SK-N-SH (cell line): ENCODE measurements at places on chromosomes 5 and 9.
A peak's percentile ranks its signal among the peaks of the same experiment; 100 is the strongest.

DNA sequence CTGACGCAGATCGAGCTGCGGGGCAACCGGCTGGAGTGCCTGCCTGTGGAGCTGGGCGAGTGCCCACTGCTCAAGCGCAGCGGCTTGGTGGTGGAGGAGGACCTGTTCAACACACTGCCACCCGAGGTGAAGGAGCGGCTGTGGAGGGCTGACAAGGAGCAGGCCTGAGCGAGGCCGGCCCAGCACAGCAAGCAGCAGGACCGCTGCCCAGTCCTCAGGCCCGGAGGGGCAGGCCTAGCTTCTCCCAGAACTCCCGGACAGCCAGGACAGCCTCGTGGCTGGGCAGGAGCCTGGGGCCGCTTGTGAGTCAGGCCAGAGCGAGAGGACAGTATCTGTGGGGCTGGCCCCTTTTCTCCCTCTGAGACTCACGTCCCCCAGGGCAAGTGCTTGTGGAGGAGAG, 4.6 kb upstream of the PHYHD1 start:
- DNase-seq: no peak

- DNase-seq: no peak
Observed at GRCh38 chr9:133854765-133855164, 116.6 kb upstream of the SARDH start.

GRCh38 chr9:6845880-6846279, 88.1 kb downstream of the KDM4C start:
- DNase-seq: peak; percentile 39

DNA sequence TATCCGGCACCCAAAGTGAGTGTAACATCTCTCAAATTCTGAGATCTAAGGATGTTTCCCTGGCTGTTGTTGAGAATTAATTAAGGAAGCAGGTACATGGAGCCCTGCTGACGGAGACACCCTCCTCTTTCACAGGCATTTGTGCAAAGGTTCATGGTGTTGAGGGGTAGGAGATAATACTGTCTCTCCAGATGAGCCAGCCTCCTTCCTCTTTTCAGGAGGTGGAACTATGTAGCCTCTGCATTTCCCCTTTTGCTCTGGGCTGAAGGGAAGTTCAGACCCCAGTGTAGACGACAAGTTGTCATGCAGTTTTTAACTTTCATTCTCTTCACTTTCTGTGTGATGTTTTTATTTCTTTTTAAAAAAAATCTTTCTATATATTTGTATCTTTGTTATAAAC, 107.5 kb downstream of the GALNT10 start:
- no peak for DNase-seq

DNA sequence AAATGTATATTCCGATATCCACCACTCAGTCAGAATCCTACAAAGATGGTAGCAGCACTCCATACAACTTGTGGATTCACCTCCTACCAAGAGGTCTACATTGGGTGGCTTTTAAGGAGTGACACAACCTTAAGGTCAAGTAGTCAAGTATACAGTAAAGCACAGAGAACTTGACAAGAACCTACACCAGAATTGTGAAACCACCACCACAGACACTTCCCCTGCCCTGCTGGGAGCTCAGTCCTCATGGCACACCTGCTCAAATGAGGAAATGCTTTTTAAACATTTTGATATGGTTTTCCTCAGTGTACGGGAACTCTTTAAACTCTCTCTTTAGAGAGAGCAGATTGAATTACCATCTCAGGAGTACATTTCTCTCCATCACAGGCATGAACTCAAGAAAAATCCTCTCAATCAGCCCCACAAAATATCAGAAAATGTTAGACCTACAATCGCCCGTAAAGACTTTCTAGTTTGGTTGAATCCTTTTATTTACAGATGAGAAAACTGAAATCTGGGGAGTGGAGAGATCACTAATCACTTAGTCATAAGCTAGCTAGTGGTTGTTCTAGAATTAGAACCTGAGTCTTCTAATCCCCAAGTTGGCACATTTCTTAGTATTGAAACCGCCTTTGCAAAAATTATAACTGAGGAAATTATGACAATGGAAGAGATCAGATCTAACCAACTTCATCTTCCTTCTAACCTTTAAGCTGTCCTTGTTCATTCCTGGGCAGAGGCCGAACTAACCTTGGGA, 38.5 kb upstream of the NR4A3 start:
- DNase-seq: no peak

GRCh38 chr5:178750230-178750629, 19.8 kb upstream of the ZNF354A start:
- no peak for DNase-seq

- no peak for DNase-seq
Observed at GRCh38 chr5:23001120-23001519, 148.0 kb upstream of the CDH12 start.

DNA sequence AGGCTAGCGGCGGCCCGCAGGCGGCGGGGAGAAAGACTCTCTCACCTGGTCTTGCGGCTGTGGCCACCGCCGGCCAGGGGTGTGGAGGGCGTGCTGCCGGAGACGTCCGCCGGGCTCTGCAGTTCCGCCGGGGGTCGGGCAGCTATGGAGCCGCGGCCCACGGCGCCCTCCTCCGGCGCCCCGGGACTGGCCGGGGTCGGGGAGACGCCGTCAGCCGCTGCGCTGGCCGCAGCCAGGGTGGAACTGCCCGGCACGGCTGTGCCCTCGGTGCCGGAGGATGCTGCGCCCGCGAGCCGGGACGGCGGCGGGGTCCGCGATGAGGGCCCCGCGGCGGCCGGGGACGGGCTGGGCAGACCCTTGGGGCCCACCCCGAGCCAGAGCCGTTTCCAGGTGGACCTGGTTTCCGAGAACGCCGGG, 253 bp downstream of the SLC12A2 start:
- peak; percentile 87 for DNase-seq

DNA sequence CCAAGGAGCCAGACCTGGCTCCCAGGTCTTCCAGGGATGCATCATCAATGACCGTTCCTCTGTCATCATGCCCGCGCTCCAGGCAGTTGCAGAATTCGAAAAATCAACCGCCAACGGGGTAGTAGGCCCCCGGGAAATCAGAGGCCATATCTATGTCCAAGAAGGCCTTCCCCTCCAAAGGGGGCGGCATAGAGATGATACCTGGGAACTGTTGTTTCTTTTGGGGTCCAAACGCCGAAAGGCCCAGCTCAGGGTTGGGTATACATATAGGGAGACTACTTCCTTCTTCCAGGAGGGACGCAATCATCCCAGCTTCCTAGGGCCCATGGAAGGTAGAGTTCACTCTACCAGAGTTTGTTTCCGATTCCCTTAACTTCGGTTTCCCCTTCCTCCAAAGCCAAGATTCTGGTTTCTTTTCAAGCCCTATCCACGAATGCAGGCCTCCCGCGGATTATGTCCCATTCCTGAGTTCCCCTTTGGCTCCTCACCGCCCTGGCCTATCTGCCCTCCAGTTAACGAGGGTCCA, 754 bp downstream of the DCAF12 start:
- DNase-seq: peak; percentile 57

DNA sequence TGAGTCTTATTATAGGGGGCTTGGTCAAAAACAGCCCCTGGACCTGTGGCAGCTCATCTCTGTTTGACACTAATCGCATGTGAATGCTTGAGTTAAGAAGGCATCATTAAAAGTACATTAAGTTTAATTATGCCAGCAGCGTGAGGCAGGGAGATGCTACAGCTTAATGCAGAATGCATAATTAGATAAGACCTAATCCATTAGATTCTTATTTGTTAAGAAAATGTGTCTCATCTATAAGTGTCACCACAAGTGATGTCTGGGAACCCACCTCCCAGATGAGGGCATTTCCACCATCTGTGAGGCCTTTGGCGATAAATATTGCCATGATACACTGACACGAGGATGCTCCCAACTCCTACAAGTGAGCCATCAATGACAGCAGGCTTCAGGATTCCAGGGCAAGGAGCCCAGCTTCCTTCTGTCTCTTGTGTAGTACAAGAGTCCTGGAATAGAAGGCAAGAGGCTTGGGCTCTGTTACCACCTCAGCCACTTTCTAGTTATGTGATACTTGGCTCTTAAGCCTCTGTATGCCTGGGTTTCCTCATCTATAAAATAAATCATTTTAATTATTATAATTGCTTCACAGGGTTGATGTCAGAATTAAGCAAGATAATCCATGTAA, 202.7 kb downstream of the FAM114A2 start:
- peak; percentile 24 for DNase-seq

DNA sequence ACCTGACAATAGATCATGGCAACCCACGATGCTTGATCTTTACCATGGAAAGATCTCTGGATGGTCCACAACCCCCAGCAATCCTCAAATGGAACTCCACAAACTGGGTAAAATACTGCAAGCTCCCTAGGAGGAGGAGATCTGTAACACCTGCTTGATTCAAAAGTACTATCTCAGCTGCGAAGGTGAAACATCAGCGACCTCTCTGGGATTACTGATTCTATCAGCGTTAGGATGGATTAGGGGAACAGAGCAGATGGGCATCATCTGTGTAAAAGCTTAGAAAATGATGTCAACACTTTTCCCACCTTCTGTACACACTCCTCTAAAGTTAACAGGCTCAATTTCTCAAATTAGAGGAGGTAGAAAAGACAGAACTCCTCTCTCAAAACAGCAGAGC, 31.5 kb upstream of the TRPC7 start:
- DNase-seq: no peak

GRCh38 chr9:93960221-93960970, 5.2 kb upstream of the BARX1 start:
- peak; percentile 60 for DNase-seq

- no peak for DNase-seq
Observed at GRCh38 chr5:72555871-72556270, 48.7 kb upstream of the ZNF366 start.

- DNase-seq: no peak
Observed at GRCh38 chr5:12242950-12243888, 339.0 kb upstream of the CTNND2 start.

GRCh38 chr9:114590328-114590727, 2.8 kb downstream of the ATP6V1G1 start:
- no peak for DNase-seq

DNA sequence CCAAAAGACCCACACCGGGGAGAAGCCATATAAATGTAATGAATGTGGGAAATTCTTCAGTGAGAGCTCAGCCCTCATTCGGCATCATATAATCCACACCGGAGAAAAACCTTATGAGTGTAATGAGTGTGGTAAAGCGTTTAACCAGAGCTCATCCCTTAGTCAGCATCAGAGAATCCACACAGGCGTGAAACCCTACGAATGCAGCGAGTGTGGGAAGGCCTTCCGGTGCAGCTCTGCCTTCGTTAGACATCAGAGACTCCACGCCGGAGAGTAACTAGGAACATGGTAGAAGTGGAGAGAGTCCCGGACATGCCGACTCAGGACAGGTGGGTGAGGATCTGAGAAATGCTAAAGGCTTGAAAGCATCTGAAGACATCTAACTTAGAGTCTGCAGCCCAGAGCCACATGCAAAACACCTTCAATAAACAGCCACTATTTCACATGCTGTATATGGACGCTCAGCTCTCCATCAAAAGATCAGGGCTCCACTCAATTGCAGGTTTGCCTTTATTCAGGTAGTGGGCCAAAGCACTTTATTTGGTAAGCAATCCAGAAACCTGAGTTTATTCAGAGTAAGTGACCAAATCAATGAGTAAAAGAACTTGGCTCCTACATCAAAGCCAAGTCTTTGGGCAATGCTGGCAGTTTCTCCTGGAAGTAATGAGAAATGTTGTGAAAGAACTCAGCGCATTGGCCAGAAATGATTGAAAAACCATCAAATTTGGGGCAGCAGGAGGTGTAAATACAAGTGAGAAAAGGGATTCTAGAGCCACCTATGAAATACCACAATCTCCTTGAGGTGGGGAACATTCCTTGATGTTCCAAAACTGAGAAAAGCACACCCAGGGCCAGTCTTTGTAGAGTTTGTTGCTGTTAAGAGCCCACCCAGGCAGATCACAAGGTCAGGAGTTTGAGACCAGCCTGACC, 6.0 kb downstream of the RPL12 start:
- no peak for DNase-seq

- no peak for DNase-seq
Observed at GRCh38 chr5:158821331-158821730, 278.4 kb downstream of the EBF1 start.

DNA sequence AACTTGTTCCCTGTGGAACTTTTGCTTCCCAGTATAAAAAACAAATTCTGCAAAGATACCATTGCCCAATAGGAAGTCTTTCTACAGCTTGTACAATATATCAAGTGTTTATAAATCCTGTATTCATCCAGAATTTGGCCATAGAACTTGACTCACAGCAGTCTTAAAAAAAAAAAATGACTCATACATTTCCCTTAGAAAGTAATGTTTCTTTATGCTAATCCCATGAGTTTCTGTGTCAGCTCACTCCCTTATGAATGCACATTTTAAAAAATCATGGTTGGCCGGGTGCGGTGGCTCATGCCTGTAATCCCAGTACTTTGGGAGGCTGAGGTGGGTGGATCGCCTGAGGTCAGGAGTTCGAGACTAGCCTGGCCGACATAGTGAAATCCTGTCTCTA, 89.3 kb upstream of the DMRT1 start:
- DNase-seq: no peak

DNA sequence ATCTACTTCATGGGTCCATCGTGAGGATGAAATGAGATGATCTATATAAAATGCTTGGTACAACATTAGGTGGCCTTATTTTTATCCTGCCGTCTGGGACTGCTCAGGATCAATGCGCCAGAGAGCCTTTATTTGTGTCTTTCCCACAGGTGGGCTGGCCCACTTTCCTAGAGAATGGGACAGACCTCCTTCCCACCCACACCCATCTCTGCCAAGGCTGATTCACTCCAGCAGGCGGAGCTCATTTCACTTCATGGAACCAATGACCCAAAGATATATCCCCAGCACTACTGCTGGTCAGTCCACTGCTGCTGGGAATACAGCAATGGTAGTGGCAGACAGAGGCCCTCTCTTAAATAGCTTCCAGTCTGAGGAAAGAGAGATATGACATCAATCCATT, 35.7 kb downstream of the TGFBI start:
- no peak for DNase-seq

- no peak for DNase-seq
Observed at GRCh38 chr5:149166591-149167100, 25.4 kb downstream of the ABLIM3 start.

- DNase-seq: peak; percentile 50
Observed at GRCh38 chr5:172002310-172002709, 4.1 kb downstream of the FBXW11 start.

DNA sequence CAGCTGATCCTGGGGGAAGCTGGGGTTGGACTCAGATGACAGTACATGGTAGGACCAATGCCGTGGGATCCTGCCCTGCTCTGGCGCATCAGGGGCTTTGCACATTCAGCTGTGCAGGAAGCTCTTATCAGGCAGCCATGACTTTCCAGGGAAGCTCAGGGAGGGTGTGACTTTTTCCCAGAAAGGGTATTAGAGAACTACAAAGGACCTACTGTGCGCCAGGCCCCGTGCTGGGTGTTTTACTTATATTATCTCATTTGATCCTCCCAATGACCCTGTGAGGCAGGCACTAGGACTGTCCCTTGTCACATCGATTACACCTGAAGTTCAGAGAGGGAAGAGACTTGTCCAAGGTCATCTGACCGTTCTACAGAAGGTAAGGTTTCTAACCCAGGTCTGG, 23.7 kb upstream of the AKNA start:
- DNase-seq: no peak

DNA sequence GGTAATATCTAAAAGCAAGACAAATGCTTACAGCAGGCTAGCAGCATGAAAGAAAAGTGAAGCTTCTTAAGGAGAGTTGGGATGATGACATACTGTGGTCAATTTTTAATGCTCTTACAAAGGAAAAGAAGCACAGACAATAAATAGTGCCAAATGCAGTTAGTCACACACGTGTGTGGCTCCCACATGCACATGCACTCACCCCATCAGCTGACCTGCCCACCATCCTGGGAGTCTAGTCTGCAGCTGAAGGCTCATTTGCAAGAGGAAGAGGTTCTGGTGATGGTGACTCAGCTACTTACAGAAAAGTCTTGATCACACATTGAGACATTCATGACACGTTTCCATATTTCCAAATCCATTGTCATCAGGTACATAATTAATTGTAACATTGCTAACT, 129.3 kb downstream of the MRPL36 start:
- DNase-seq: no peak
